KBM-7 (cell line): ENCODE measurements at places on chromosomes 6 and 20.

GRCh38 chr6:7939864-7940228 is 29.3 kb upstream of the TXNDC5 start:
- peak; percentile 32 for DNase-seq

GRCh38 chr20:62540504-62540903 is 64.7 kb upstream of the GATA5 start:
- no peak for DNase-seq

DNA sequence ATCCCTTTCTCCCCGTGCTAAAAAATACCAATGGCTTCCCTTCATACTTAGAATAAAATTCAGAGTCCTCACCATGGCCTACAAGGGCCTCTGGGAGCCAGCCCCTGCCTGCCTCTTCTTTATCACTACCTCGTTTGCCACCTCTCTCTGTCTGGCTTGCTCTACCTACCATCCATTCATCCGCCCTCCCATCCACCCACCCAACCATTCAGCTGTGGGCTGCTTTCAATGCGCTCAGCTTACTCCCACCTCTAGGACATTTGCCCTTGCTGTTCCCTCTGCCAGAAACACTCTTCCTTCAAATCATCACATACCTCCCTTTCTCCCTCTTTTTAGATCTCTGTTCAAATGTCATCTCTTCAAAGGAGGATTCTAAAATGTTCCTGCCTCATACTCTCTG is 44.4 kb downstream of the PACSIN1 start:
- no peak for DNase-seq

GRCh38 chr6:25280344-25281074 is 1.3 kb downstream of the CARMIL1 start:
- DNase-seq, result peak; percentile 22

GRCh38 chr6:115733426-115733825 is 327.3 kb downstream of the FRK start:
- DNase-seq, result no peak

DNA sequence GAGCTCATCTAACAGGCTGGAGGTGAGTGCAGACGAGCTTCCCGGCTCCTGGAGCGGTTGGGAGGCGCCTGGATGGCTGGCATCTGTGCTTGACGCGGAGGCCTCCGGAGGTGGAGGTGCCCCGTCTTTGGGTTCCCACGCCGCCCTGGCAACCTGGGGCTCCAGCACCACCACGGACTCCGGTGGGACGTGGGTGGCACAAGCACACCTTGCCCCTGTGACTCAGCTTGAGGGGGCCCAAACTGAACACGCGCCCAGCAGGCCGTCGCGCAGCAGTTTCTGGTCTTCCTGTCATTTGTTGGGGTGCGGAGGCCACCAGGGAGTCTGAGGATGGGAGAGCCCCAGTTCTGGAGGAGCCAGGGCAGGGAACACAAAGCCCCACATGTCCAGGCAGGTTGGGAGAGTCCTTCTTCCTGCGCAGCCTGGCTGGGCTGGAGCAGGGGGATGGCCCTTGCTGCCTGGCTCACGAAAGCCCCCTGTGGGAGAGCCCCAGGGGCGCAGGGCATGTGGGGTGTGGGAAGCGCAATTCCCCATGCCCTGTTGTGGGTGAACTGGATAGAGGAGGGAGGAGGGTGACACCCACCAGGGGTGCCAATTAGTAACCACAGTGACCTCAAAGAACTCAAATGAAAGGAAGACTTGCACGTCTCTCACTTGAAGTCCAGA is 1378.6 kb upstream of the DEFB115 start:
- DNase-seq, result no peak

DNA sequence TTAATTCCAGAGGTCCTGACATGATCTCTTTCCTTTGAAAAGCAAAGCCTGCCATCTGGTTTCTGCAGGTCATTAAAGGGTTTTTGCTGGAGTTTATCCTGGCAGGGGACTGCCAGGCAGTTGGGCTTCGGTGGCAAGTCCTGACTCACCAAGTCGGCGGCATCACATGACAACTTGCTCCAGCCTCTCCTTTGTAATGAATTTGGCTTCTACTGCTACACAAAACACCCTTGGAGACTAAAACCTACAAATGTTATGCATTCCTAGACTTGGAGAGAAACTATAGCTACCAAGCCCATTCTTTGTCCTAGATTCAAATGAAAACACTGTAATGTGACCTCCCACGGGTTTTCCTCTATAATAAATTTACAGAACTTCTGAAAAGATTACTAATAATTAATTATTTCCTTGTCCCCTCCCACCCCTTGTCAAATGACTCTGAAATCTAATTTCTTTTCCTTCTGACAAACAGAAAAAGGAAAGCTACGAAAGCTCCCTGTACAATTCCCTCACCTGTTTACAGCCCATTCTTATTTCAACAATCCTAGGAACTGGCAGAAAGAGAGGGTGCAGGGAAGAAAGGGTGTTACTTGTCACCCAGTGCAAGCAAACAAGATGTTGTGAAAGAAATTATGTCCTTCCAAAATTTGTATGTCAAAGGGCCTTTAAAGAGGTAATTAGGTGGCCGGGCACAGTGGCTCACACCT is 62.9 kb downstream of the QRSL1 start:
- no peak for DNase-seq

DNA sequence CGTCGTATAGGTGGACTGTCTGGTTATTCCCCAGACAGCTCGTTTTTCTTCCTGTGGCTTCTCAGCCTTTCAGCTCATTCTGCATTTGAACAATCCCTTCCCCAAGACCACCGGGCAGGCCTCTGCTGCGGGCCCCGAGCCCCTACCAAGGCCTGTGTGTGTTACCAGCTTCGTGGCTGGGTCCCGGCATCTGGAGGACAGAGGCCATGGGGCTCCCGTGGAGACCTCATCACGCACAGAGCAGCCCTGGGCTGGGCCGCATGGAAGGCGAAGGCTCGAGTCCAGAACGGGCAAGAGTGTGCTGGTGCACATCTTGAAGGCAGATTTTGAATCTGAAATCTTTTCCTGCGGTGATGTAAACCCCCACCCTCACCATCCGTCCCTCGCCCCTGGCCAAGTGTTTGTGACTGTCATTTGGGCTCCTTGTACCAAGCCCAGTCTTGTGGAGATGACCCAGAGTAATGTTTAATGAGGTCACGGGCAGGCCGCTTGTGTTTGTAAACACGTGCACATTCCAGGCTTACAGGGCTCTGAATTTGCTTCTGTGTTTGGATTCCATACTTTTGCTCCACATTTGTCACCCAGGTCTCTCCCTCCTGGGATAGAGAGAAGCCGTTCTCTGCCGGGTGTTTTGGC is 119.6 kb downstream of the CDH4 start:
- DNase-seq, result no peak

GRCh38 chr20:62461834-62462233 is 14.0 kb downstream of the GATA5 start:
- no peak for DNase-seq

- peak; percentile 72 for DNase-seq
These were observed 539.1 kb downstream of the CD83 start for GRCh38 chr6:14656649-14657048.

- DNase-seq, result no peak
These were observed 14.5 kb upstream of the SEC63 start for GRCh38 chr6:107972413-107973096.

DNA sequence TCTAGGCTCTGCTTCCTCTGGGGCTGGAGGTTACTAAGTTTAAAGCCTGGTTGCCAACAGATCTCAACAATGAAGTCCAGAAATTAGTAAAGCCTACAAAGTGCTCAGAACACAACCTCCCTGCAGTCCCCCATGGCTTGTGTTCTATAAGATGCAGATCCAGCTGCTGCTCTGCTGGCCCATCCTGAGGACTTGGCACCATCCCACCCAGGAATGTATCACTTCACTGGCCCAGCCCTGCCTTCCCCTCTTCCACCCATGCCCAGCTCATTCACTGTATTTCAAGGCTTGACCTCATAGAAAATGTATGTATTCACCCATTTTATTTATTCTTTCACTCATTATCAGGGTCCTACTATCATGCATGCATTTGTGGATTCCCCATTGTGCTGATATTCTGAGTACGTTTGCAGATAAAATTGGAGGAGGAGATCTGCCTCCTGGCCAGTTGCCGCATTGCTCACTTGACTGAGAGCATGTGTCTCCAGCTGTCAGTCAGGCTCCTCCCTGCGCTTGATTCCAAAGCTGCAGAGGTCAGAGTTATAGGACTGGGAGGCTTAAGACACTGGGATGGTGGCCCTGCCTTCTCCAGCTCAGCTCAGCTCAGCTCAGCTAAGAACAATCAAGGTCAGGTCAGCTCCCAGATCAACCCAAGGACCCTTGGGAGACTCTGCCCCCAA is 104.8 kb downstream of the MAFB start:
- DNase-seq, result no peak

GRCh38 chr20:38804682-38805501 is 605 bp upstream of the PPP1R16B start:
- DNase-seq, result peak; percentile 99

- DNase-seq, result no peak
These were observed 166.1 kb upstream of the PRDM1 start for GRCh38 chr6:105920071-105920470.

GRCh38 chr6:156801712-156802111 is 24.5 kb downstream of the ARID1B start:
- no peak for DNase-seq

GRCh38 chr6:18263418-18264218 is 712 bp downstream of the DEK start:
- DNase-seq, result peak; percentile 39

DNA sequence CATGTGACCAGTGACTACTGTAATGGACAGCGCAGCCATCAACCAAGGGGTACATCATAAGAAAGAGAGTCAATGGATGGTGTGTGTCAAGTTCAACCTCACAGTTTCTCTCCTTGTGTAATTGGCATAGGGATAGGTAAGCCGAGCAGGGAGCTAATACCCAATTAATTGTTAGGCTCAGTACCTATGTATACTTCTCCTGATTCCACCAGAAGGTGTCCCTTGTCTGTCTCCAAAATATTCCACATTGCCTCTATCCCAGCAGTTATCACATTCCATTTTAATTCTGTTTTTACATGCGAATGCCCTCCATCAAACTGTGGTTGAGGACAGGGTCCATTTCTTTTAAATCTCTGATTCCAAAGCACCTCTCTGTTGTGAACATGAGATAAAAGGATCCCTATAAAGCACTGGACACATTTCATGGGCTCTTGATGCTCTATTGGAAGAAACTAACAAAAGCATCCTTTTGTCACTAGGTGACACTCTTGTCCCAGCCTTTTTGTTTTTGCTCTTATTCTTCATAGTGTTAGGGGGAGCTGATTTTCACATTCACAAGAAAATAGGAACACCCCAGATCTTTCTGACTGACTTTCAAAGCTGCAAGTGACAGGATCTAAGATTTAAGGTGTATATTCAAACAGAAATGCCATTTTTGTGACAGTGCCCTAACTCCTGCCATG is 38.9 kb downstream of the FBXO9 start:
- DNase-seq, result peak; percentile 12

GRCh38 chr20:39016041-39016440 is 53.9 kb downstream of the DHX35 start:
- DNase-seq, result no peak

DNA sequence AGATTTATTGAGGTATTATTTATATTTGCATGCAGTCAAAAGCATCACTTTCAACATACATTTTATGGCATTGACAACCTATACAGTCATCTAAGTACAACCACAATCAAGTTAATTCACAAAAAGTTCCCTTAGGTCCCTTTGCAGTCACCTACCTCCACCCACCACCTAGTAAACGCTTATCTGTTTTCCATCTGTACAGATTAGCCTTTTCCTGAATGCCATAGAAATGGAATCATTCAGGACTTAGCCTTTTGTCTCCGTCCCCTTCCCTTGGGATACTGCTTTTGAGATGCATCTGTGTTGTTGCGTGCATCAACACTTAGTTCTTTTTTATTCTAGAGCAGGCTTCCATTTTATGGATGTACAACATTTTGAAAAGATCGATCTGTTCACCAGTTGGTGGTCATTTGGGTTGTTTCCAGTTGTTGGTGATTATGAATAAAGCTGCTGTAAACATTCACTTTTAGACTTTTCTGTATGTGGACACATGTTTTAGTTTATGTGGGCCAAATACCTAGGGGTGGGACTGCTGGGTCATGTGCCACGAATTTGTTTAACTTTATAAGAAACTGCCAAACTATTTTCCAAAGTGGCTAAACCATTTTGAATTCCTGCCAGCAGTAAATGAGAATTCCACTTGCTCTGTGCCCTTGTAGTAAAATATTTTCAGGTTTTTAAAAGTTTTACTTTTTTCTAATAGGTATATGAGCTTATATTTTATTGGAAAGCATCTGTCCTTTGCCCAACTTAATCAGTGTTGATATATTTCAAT is 17.6 kb upstream of the IFNGR1 start:
- no peak for DNase-seq

DNA sequence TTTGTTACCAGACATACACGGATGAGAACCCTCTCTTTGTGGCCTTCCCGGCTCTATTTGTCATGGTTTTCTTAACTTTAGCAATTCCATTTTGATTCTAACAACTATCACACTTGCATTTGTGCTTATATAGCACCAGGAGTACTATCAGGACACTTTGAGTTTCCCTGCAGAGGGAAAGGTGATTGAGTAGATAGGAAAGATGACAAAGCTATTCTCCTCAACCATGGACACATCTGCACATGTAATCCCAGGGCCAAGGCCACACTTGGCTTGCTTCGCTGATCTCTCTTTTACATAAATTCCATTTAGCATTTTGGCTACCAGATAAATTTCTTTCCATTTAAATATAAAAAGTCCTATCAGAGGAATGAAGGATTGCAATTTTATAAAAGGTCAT is 23.3 kb upstream of the CFAP206 start:
- no peak for DNase-seq

DNA sequence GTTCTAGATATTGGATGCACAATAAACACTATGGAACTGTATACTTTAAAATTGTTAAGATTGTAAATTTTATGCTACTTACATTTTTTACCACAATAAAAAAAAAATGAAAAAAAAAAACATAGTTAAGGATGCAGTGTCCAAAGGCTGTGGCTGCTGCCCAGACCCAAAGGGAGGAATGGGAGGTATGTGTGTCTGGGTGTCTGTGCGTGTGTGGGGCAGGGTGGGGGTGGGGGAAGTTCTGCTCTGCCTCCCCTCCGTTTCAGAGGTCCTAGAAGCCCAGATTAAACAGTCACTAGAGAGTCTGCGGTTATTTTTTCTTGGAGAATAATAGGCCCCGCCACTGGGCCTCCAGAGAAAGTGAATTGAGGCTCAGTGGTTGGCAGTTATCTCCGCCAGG is 136.4 kb upstream of the ARMC2 start:
- no peak for DNase-seq

DNA sequence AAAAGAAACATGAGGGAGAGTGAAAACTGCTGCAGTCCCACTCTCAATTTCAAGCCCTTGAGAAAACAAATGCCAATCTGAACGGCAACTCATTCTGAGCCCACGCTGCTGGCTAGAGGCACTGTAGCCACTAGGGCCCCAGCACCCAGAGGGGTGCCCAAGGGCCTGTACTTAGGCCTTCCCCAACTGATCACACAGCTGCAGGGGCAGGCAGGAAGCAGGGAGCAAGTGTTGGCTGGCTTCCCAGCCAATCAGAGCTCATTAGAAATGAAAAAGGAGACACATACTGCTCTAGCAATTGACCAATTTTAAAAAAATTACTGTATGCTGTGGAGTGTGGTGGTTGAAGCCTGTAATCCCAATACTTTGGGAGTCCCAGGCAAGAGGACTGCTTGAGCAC is 3.7 kb upstream of the BEND3 start:
- peak; percentile 65 for DNase-seq
